ENCODE measurements at places on chromosomes 13 and 19. TPM values are rescaled to one million over a fixed set of nuclear protein-coding genes. Genes with fewer than 3 reads are reported as not detected.
A peak's percentile ranks its signal among the peaks of the same experiment; 100 is the strongest.

Gene ZNF763
- total RNA-seq = not detected

GRCh38 chr13:28477709-28477973 is 17.3 kb downstream of the FLT1 start:
- DNase-seq = no peak

Gene GPATCH1
- 6.5 TPM for total RNA-seq

Gene MISP3
- 0.52 TPM for total RNA-seq

- peak; percentile 61 for DNase-seq
Observed at GRCh38 chr19:5294403-5295160, 46.0 kb downstream of the PTPRS start.

DNA sequence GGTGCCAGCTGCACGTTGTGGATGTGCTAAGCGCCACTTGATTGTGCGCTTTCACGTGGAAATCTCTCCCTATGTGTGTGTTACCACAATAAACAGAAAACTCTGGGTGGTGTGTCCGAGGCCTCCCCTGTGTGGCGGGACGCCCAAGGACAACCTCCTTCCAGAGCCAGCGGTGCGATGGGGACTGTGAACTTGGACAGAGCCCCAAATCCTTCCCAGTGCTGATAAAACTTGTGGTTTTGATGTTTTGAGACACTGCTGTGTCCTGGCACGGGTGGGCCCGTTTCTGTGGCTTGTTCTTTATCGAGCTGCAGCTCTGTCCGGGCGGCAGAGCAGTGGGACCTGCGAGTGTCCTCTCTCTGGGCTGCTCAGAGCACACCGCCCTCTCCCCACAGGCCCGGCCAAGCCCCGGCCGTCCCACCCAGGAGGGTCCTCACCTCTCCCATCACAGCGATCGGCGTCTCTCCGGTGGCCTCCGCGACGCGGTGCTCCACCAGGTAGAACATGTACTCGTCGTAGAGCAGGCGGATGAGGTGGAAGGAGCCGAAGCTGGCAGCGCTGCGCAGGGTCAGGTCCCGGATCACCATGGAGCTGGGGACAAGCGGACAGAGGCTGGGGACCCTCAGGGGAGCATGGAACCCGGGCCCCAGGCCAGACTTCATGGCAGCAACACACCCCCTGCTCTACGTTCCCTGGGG is 18.8 kb upstream of the RANBP3 start:
- DNase-seq = no peak

DNA sequence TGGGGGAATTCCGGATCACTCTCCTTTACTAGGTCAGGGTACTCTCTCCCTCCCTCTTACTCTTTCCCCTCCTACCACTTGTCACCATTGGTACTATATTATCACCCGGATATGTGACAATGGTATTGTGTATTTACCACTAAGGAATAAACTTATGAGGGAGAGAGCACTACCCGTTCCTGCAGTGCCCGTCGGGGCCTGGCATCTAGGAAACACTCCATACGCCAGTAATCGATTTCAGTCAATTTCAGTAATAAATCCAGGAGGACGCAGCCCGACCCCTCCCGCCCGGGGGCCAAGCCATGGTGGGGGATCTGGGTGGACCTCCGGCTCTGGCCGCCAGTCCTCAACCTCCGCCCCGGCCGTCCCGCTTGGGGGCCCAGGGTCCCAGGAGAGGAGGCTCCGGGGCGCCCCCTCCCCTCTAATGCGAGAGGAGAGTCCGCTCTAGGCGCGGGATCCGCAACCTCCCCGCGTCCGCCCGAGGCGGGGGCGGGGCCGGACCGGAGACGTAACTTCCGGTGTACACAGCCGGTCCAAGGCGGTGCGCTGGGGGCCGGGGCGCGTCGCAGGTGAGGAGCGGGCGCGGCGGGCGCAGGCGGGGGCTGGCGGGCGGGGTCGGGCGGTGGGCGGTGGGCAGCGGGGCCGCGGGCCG is at the start of gene GARRE1:
Gene GARRE1 (plus strand): TSS at position 509 of the 652 bp plus-strand sequence. CDS start 45,920 bp downstream, outside the sequence.
- peak; percentile 97 for DNase-seq

GRCh38 chr13:51995677-51996551 is 15.3 kb downstream of the ATP7B start:
- no peak for DNase-seq

Gene PEG3
- total RNA-seq = not detected

DNA sequence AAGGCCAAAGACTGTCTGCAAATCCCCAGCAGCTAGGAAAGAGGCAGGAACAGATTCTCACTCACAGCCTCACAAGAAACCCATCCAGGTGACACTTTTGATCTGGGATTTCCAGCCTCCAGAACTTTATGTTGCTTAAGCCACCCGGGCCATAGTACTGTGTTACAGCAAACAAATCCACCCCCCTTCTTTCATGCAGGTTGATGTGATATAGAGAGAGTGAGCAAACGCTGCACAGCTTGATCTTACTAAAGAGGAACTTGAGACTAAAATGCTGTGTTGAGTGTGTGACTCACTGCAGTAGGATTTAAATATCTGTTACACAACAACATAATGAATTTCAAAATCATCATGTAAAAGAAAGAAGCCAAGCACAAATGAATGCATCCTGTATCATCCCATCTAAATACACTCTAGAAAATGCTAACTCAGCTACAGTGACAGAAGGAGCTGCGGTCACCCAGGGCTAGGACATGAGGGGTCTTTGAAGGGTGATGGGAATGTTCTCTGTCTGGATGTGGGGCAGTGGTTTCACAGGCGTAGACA is 32.2 kb downstream of the RCBTB2 start:
- DNase-seq = no peak

GRCh38 chr13:74103196-74103595 is 31.0 kb downstream of the KLF12 start:
- DNase-seq = no peak

Gene COPE
- total RNA-seq = 253 TPM

Gene TEX26
- not detected for total RNA-seq
